Stimulated activated CD8-positive, alpha-beta memory T cell treated with anti-CD3 and anti-CD28 coated beads, Interleukin-4, amount 100 ng/mL, for 1 hour (primary cell): ENCODE measurements at places on chromosomes 5 and 9.

DNA sequence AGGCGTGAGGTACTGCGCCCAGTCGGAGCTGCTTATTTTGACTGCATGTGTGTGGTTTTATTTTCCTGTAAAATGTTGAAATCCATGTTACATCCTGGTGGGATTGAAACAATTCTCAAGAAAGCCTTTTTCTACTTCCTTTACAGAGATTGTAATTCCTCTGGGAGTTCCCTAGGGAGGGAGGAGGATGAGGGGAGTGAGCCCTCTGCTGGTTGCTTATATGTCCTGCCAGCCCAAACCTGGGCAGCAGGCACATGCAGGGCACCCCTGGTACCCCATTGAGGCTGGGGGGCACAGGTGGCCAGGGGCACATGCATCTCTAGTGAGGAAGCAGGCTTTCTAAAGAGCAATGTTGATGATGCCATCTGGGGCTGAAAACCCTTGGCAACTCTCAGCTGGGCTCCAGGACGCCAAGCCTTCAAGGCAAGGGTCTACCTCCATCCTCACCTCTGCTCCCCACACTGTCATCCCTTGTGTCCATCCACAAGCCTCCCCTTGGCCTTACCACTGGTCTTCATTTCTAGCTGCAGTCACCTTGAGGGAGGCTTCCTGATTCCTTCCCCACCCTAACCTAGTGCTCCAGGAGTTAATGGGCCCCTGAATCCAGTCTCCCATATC is 84.7 kb upstream of the TNFSF8 start:
- no peak for DNase-seq

DNA sequence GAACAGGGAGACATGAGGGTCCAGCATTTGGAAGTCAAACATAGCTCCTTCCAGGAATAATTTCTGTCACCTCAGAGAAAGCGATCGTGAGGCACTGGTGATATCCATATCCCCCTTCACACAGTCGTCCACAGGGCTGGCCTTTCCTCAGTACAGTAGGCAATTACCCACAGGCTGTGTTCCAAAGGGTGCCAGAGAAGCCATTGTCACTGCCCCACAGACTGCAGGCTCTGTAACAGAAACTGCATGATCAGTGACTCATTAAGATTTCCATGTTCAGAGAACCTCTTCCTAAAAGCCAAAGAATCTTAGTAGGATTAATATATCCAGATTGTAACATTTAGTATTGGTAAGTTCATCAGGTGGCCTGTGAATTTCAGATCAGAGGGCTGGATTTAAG is 127.6 kb downstream of the RPS23 start:
- DNase-seq = no peak

GRCh38 chr5:64347309-64347708 is 158.5 kb upstream of the RGS7BP start:
- DNase-seq = no peak

DNA sequence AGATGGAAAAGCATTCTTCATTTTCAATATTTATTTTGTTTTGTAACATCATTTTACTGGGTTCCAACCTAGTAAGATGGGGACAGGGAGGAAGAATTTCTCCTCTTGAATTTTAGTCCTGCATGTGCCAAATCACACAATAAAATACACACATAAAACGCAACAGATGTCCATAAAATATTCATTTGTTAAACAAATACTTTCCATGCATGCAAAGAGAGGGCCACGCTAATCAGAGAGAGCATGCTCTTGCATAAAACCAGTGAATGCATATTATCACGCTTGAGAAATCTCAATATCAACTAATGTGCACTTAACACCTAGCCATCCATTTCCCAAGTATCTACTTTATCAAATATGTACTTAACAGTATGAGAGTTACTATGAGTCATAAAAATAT is 212.6 kb upstream of the TARS1 start:
- no peak for DNase-seq

DNA sequence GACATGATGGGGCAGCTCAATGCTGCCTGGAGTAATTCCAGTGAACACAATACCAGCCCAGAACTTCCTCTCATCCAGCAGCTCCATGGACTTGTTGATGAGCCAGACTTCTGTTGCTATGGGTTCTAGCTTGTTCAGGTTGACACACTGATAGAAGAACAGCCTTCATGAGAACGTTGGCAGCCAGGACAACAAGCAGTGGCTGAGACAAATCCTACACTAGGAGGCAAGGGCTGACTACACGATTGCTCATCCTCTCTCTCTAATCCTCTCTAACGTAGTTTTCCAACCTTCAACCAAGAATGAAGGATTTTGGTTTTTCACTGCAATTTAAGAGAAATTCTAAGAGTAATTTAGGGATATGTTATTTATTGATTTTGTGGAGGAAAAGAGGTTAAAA is 67.8 kb downstream of the NIPSNAP3B start:
- no peak for DNase-seq

- DNase-seq = no peak
These were observed 5.8 kb upstream of the PLPP1 start for GRCh38 chr5:55540525-55540924.

- DNase-seq = peak; percentile 39
These were observed 28.0 kb upstream of the ADAM19 start for GRCh38 chr5:157603333-157604190.

DNA sequence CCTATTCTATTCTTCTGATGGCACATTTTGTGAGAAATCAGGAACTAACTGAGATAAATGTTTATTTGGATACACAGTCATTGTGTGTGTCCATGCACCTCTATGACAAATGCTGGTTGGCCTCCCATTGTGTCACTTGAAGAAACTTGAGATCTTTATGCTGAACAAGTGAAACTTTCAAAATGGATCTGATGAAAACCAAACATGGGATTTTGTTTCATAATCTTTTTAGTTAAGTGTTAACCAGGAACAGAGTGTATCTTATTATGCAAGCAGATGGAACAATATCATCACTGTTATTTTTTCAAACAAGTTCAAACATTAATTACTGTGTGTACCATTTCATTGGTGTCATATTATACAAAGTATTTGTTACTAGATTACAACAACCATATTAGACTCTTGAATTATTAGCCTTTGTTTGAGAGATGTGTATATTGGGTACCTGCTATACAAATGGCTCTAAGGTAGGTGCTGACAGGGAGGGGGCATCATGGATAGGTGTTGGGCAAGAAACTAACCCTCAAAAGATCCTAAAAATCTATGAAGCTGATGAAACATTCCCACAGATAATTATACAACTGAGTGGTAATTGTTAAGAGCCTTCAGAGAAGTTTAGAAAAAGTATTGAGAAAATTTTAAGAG is 159.8 kb downstream of the PALM2AKAP2 start:
- no peak for DNase-seq

- DNase-seq = no peak
These were observed 127.6 kb downstream of the HSPA4 start for GRCh38 chr5:133179405-133179804.

GRCh38 chr5:147455822-147456450 is 53.9 kb downstream of the DPYSL3 start:
- DNase-seq = no peak

DNA sequence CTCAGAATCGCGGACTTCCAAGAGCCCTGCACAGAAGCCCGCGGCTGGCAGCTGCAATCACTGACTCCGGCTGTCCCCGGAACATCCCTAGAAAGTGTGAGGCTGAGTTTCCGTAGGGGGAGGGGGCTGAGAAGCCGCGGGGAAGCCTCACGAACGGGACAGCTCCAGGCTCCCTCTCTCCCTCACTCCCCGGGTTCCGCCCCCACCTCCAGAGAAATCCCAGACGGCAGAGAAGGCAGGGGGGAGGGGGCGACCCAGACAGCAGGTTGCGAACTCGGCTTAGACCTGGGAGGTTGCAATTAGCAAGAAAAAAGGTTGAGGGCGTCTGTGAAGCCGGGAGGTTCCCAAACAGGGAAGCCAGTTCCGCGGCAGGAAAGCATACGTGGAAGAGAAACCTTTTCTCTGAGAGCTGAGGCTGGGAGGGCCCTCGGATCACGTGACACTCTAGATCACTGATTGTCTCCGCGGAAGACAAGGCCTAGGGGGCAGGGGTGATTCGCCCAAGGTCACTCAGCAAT is 73.8 kb upstream of the CPLX2 start:
- no peak for DNase-seq

GRCh38 chr5:154708846-154709245 is 46.3 kb upstream of the LARP1 start:
- no peak for DNase-seq

DNA sequence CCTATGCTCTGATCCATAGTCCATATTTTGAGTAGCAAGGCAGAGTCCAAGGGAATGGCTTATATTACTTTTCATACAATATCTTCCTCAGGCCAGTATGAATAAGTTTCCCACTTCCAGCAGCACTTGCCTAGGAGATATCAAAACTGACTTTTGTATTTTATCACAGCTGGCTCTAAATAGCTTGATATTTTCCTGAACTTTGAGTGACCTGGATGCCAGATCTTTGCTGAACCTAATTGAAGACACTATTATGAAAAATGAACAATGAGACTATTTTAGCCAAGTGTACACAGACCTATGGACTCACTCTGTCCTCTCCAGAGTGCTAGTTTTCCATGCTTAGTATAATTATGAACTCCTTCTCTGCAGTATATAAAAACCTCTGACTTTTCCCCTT is 475.6 kb upstream of the PTGER4 start:
- DNase-seq = no peak

DNA sequence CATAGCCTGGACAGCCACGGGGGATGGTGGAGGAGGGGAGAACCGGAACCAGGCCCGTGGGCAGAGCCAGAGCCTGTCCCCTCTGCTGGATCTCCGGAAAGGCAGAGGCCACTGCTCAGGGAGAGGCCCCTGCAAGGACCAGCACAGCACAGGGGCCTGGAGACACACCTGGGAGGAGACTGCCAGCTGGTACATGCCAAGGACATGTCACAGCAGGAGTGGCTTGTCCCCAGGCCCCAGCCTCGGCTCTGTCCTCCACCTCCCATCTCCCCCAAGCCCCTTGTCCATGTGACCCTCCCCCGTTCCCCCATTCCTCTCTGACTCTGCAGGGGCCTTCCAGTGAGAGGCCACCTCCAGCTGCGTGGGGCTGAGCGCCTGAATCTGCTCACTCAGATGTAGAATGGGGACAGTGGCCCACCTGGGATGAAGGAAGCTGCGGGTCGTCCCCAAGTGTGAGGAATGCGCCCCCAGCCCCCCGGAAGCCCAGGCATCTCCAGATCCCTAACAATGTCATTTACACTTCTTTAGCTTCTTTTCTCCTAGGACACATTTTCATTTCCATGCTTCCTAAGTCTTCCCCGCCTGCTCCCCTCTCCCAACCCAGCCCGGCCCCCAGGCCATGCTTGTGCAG is 349.6 kb upstream of the IRX2 start:
- DNase-seq = no peak

DNA sequence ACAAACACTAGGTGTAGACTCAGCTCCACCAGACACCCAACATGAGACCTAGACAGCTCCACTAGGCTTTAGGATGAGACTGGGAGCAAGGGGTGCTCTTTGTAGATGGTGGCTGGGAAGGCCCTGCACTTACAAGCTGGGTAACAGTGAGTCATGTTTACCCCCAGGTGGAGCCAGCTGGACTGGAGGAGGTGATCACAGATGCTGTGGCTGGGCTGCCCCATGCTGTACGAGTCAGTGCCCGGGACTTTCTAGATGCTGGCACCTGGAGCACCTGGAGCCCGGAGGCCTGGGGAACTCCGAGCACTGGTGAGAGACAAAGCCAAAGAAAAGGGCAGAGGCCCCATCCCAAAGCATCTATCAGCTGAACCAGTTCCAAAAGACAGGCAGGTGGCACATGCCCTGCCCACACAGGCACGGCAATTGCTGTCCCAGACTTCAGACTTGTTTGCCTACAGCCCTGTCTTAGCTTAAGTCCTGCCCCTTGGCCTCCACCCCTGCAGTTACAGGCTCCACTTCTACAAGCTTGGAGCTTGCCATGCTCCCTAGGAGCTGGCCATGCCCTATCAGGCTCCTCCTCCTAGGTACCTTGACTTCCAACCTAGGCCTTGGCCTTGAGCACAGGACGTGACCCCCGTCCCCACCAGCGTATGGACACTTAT is 2.7 kb downstream of the CCL27 start:
- DNase-seq = no peak

DNA sequence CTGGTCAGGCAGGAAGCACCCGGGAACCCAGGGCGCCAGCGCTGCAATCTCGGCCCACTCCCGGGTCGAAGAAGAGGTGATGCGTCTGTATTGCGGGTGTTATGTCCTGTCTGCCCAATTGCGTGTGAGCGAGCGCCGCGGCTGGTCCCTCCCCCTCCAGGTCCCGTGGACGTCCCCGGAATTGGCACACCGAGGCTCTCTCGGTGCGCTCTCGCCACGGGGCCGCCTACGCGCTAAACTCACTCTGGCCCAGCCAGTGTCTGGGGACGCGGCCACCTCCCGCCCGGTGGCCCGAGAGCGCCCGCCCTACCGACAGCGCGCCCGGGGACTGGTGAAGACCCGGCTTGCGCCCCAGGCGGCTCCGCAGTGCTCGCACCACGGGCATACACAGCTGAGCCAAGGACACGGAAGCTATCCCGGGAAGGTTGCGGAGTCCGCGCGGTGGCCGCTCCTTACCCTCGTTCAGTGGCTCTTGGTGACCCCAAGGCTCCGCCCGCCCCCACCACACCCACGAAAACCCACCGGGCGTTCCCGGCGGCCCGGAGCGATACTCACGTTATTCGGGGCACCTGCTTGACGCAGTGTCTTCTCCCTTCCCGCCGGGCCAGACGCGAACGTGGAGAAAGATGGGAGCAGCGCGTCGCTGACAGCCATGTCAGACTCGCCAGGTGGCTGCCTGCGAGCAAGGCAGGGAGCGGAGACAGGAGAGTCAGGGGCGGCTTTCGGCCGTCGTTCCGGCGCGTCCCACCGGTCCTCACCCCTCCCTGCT is 1.0 kb downstream of the KLF4 start:
- DNase-seq = no peak

DNA sequence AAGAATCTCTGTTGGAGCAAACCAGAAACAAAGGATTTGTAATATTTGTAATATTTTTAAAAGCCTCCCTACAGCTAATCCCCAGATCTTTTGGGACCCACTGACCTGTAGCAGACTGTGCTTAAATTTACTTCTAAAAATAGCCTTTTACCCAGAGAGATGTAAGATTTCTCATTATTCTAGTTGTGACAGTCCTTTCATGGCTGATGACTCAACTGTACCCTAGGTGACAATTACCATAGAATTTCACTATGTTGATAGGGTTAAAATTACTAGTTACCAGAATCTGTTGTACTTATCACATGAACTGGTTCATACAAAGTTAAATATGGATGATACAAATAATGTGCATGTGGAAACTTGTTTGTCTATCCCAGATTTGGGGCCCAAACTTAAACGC is 543.9 kb upstream of the SEMA6A start:
- DNase-seq = no peak

DNA sequence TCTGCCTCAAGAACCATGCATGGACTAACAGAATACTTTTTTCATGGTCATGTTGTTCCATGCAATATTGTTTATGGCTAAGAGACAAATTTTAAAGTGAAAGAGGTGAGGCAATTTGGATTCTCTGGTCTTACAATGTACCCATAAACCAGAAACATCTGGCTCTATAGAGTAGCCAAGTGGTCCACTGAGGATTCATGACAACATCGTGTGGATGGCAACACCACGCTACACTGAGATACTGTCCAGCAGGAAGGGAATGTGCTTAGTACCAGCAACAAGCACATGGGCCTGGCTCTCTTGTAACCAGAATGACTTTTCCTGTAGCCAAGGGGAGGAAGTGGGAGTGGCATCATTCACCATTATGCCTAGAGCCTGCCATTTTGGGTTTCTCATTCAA is 218.2 kb downstream of the GADD45G start:
- no peak for DNase-seq

- no peak for DNase-seq
These were observed 65.5 kb upstream of the OSMR start for GRCh38 chr5:38780316-38780715.

GRCh38 chr5:82661933-82662332 is 383.8 kb upstream of the RPS23 start:
- DNase-seq = no peak

- DNase-seq = no peak
These were observed 263.8 kb downstream of the NSG2 start for GRCh38 chr5:174309131-174309795.
